H1 (cell line): ENCODE measurements at places on chromosomes 1 and 21.

GRCh38 chr1:19744886-19745285, 54.8 kb downstream of the TMCO4 start:
- DNase-seq, result no peak

- DNase-seq, result no peak
Measured at GRCh38 chr1:182927693-182928433, 25.1 kb downstream of the SHCBP1L start.

GRCh38 chr1:106944721-106945120, 111.8 kb upstream of the PRMT6 start:
- no peak for DNase-seq

- DNase-seq, result no peak
Measured at GRCh38 chr1:213680677-213681325, 307.0 kb upstream of the PROX1 start.

GRCh38 chr1:150186789-150187559, 37.3 kb downstream of the PLEKHO1 start:
- no peak for DNase-seq

GRCh38 chr1:30043731-30044408, 679.5 kb downstream of the MATN1 start:
- DNase-seq, result no peak
